Heart left ventricle (tissue), 16 donors: ENCODE measurements at places on chromosomes 7 and 10. TPM values are rescaled to one million over a fixed set of nuclear protein-coding genes. Genes with fewer than 3 reads are reported as not detected.

DNA sequence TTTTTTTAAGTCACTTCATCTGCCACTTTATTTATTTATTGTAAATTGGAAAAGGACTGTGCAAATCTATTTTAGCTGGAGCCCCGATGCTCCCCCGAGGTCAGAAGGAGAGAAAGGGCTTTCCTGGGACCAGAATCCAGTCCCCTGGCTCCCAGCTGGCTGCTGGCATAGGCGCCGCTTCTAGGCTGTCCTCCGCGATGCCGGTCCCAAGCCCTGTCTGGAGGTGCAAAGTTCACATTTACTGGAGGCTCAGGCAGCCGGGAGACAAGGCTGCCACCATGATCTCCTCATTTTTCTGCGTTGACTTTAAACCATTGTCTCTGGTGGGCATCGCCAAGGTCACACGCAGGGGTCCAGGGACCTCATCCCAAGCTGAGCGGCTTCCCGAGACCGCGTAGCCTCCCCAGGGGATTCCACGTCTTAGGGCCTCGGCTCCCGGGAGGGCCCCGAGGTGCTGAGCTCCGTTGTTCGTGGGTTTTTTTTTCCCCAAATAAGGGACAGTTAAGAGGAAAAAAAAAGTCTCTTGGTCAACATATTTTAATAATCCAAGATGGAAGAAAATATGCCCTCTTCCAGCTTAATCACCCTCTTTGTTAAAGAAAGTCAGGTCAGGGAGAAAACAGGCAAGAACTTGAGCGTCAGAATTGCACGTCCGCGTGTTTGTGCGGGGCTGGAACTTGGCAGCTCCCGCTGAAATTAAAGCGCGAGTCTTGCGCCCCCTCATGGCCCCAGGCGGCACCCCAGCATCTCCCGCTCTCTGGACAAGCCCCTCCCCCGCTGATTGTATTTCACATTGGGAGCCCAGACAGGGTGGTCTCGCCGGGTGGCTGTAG, 11.9 kb downstream of the RGR start:
- peak; percentile 75 for DNase-seq

- DNase-seq, result no peak
These were observed 82.0 kb downstream of the ADARB2 start for GRCh38 chr10:1655367-1655766.

- peak; percentile 62 for DNase-seq
These were observed 80.9 kb downstream of the SORBS1 start for GRCh38 chr10:95480102-95480900.

- peak; percentile 93 for DNase-seq
These were observed 166.0 kb downstream of the FANK1 start for GRCh38 chr10:126062131-126063032.

DNA sequence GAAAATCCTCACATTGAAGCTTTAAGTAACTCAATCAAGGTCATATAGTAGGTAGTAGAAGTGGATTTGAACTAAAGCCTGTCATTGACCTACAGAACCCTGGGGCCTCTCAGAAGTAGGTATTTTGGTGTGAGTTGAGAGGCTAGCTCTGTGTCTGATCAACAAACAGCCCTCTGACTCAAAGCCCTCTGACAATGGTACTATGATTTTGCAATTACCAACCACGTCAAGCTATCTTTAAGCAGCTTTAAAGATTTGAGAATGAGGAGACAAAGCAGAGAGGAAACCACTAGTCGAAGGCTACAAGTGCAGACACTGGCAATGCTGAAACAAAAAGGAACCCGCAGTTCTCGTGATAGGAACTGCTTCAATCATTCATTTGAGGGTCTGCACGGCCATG, 19.0 kb upstream of the PDE1C start:
- no peak for DNase-seq

- no peak for DNase-seq
These were observed 28.0 kb downstream of the MICU1 start for GRCh38 chr10:72597897-72598296.

DNA sequence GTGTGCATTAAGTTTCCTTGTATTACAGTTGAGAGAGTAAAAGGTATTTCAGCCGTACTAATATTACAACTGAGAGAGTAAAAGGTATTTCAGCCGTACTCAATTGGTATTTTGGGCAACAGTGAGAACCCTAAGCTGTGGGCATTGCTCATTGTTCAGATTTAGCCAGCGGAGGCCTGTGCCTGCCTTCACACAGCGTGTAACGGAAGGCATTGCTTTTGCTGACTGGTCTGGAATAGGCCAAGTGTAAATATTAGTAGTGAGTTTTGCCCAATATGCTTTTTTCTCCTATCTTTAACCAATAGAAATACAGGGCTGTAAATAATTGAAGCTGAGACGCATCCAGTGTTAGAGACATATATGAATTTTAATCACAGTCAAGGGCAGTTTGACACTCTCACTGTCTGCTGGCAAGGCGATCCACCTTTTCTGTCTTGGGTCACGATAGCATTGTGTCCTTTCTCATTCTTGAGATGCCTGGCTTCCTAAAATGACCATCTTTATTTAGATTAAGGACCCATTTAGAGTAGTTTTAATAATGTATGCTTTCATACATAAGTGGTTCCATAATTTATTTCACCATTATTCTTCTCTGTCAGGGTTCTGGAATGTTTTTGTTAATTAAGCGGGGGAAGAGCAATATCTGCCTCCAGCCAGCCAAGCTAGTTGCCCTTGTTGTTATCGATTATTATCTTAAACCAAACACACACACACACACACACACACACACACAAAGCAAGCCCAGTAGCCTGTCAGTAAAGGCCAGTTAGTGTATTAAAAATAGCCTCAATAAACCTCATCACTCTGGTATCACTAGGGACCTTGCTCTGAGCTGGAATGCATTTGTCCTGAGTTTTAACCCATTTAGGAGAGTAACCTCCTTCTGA, 130.7 kb downstream of the CELF2 start:
- DNase-seq, result no peak

The IKZF1 gene
- total RNA-seq, result 3.2 TPM

GRCh38 chr10:30728766-30729165, 99.2 kb upstream of the LYZL2 start:
- no peak for DNase-seq

GRCh38 chr10:69895759-69896158, 94.1 kb downstream of the COL13A1 start:
- DNase-seq, result peak; percentile 33

- DNase-seq, result no peak
These were observed 8.3 kb upstream of the ANKRD1 start for GRCh38 chr10:90929179-90929578.

- no peak for DNase-seq
These were observed 6.3 kb upstream of the XPNPEP1 start for GRCh38 chr10:109929501-109930219.

- DNase-seq, result no peak
These were observed 1.4 kb downstream of the PPP1R17 start for GRCh38 chr7:31688372-31688771.

DNA sequence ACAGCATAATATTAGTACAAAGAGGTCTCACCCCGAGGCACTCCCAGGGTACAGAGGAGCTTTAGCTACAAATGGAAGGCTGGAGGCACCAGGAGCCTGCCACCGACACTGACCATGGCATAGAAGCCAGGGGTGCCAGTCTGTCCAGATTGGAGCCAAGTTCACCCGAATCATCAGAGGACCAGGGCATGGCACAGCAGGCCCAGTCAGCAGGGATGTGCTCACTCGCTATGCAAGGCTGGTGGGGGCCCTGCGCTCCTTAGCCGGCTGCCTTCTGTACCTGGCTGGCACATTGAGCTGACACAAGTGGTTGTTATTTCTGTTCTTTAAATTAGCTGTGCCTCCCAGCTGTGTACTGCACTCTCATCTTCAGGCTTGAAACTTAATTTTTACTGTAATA, 149.3 kb downstream of the TCERG1L start:
- DNase-seq, result no peak

- DNase-seq, result no peak
These were observed 252.2 kb downstream of the ELFN1 start for GRCh38 chr7:1922071-1922869.

The LEP gene
- not detected for total RNA-seq

- DNase-seq, result no peak
These were observed 21.6 kb downstream of the NRBF2 start for GRCh38 chr10:63154546-63155387.

DNA sequence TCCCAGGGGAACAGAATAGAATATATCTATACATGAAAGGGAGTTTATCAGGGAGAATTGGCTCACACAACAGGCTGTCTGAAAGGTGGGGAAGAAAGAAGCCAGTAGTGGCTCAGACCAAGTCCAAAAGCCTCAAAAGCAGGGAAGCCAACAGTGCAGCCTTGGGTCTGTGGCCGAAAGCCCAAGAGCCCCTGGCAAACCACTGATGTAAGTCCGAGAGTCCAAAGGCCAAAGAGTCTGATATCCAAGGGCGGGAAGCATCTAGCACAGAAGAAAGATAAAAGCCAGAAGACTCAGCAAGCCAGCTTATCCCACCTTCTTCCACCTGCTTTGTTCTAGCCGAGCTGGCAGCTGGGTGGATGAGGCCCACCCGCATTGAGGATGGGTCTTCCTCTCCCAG, 172.5 kb downstream of the CCDC71L start:
- no peak for DNase-seq

DNA sequence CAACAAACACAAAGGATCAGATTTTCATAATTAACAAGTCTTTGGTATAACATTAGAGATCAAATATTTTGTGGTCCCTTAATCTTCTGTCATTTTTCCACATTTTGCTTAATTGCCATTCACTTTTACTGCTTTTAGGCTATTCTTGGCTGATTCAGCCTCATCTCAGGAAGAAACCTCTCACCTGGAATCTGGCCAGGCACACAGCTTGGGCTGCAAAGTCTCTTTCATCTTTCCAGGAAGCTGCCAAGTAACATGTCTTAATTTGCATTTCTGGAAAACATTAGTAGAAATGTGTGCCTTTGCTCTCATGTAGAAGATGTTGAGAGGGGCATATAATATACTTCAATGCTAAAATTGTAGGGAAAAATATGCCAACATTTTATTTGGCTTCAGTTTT, 174.2 kb upstream of the STEAP4 start:
- DNase-seq, result no peak

- DNase-seq, result no peak
These were observed 50.9 kb downstream of the ADCY1 start for GRCh38 chr7:45625067-45625466.

- DNase-seq, result no peak
These were observed 6.5 kb upstream of the KIAA1549 start for GRCh38 chr7:138987686-138988085.

The BMI1 gene
- total RNA-seq, result 32.3 TPM

The GFRA1 gene
- total RNA-seq, result 1.5 TPM

GRCh38 chr10:78658645-78659597, 409.8 kb upstream of the ZMIZ1 start:
- DNase-seq, result no peak

GRCh38 chr7:2776401-2776800, 67.7 kb downstream of the GNA12 start:
- DNase-seq, result no peak

The SP8 gene
- total RNA-seq, result not detected

The SPOCK2 gene
- 6.5 TPM for total RNA-seq

GRCh38 chr7:48168159-48168558, 3.1 kb upstream of the ABCA13 start:
- no peak for DNase-seq

DNA sequence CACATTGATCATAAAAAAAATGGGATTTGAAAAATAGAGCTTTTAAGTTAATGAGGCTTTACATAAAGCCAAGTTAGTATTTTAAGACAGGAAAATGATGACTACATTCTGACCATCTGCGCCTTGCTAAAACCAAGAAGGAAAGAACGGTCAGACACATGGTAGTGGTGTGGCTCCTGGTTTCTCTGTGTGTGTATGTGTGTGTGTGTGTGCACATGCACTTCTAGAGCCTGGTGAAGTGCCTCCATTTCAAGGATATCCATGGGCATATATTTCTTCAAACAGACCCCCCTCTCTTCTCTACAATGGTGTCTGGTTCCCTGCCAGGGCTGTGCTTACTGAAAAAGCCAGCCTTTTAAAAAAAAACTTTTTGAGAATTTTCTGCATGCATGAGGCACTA, 80.9 kb downstream of the FRMPD2 start:
- DNase-seq, result no peak

The OR2A12 gene
- not detected for total RNA-seq

DNA sequence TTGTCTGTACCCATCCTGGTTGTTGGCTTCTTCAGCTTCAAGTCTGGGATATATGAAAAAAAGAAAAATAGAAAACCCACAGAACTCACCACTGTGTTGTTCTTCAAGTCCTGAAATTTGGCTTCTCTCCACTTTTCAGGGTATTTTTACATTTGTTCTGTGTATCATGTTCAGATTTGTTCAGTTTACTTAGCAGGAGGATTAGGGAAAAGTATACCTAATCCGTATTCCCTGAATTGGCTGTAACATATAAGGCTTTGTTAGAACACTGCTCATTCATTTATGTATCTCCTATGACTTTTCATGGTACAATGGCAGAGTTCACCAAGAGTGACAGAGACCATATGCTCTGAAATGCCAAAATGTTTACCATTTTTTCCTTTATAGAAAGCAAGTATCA, 146.9 kb downstream of the PTN start:
- no peak for DNase-seq

GRCh38 chr7:28055161-28055544, 125.4 kb downstream of the JAZF1 start:
- no peak for DNase-seq

DNA sequence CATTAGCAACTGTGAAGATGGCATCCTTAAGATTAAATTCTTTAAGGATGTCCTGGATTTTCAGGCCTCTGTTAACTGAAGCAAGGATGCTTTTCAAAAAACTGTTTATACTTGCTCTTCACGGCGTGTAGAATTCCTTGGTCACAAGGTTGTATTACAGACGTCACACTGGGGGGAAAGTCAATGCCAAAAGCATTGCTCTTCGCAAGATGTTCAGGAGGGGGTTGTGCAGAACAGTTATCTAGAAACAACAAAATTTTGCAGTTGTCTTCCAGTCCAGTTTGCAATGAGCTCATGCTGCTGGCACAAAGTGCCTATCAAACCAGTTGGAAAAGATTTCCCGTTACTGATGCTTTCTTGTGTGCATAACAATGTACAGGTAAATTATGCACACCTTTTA, 8.2 kb upstream of the KIF20B start:
- no peak for DNase-seq

DNA sequence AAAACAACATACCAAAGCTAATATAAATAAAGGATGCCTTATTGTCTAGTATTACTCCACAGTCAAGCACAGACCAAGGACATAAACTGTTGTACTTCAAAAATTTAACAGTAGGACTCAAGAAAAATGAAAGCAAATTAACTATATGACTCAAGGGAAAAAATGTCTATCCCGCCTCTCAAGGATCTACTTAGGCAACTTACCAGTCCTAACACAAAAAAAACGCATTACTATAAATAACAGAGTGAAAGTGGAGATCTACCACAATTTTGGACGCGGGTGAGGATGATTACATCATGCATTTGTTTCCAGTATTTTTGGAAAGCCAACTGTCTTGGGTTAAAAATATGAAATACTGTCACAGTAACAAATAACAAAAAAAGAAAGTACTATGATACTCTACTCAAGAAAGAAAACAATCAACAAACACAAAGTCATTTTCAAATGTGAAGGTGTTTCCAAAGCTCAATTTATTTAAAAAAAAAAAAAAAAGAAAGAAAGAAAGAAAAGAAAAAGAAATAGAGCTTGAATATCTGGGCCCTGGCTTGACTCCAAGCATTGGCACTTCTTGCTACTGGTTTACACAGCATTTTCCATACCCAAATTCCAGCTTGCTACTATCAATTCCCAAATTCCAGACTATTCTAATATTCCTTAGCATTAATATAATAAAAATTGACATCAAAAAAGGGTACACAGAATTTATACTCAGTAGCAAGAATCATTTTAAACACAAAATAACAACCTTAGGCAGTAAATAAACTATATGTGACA, 99.4 kb downstream of the RSU1 start:
- DNase-seq, result no peak

The ZNF488 gene
- total RNA-seq, result not detected

- no peak for DNase-seq
These were observed 19.5 kb upstream of the ITGB8 start for GRCh38 chr7:20310963-20311742.
